ENCODE measurements at places on chromosomes 11 and 22.

- DNase-seq = no peak
Measured at GRCh38 chr11:118313242-118313641, 8.7 kb downstream of the CD3E start.

DNA sequence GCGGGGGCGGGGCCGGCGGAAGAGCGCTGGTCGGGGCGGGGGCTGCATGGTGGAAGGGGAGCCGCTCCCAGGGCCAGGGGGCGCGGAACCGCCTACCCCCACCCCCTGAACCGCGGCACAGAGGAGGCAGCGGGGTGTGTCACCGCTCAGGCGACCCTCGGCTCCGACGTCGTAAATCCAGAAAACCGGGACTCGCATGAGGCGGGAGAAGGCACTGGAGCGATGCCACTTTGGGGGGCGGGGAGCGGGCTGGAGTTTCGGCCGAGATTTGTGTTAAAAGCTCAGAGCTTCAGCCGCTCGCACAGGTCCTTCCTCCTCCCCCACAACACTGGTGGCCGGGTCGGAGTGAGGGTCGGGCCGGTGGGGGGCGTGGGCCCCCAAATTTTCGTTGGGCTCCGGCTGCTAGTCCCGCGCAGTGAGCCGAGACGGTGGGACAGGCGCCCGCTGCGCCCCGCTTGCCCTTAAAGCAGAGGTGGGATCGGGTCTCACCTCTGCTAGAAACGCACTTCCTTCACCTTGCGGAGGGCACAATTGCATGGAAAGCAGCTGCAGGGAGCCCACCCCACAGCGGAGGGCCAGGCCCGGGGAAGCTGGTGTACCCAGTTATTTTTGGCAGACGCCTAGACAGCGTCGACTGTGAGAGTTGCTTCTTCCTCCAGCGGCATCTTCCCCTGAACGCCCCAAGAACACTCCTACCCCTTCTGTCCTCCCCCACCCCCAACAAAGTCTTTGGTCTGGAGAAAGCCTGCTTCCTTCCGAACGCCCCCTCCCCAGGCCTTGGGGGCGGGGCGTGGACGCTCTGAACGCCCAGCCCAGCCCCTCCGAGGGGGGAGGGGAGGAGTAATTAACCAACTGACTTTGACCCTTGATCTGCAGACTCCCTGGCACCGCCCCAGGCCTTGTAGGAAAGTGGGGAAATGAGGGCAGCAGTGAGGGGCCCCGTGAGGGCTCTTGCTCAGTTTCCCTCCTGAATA, 1.1 kb downstream of the OVOL1 start:
- DNase-seq = no peak

- DNase-seq = no peak
Measured at GRCh38 chr11:134356656-134357544, 25.1 kb downstream of the GLB1L2 start.

- DNase-seq = no peak
Measured at GRCh38 chr11:76249195-76249741, 43.0 kb upstream of the WNT11 start.

- peak; percentile 89 for DNase-seq
Measured at GRCh38 chr11:99505316-99505715, 484.6 kb downstream of the CNTN5 start.

DNA sequence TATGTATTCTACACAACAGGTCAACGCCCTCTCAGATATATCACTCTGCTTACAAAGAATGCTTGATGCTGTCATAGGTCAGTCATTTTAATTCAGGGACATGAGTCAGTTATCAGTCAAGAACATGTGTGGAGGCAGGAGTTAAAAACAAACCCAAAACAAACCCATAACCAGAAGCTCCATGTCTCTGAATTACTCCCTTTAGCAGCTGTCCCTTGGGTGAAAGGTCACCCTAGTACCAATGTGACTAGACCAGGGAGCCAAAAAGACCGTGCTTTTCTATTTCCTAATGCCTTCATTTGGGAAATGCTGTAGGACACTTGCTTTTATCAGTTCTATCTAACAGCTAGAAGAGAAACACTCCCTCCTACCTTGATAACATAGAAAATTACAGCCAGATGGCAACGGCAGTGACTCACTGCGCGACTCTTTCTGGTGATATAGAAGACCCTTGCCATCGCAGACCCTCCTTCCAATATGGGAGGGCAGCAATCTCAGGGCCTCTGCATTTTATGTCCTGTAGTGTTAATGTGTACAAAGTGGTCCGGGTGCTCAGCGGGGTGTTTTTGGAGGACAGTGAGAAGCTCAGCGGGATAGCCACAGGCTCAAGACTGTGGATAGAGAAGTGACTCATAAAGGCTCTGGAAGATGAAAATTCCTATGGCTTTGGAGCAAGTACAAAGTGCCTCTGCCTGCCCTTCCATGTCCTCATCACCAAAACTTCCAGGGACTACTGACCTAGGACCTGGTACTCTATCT, 24.8 kb downstream of the APOL5 start:
- peak; percentile 79 for DNase-seq

DNA sequence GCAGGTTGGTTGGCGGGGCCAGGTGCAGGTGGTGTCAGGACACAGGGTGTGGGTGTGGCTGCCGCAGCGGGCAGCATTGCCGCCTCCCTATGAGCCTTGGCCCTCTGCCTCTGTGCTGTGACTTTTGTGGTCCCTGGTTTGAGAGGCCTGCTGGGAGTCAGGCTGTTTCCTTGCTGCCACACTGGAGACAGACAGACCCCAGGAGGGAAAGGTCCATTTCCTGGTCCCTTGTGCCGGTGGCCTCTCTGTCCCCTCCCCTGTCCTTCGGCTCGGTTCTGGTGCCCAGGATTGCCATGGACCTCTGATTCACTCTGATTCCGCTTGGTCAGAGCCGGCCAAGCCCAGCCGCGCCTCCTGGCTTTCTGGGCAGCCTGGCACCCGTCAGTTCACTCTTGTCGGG, 196.9 kb downstream of the TBC1D22A start:
- DNase-seq = no peak

DNA sequence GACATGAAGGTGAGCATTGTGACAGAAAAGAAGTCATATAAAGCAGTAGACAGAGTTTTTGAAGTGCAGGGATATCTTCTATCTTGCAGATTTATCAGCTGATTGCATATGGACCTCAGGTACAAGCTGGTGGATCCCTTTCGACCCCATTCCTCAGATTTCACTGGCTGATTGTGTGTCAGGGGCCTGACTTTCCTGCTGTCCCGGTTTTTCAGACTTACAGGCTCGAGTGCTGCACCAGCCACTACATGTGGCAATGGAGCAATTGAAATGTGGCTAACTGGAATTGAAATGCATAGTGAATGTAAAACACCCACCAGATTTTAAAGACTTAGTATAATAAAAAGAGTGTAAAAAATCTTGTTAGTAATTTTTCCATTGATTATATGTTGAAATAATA, 50.3 kb downstream of the CLMP start:
- DNase-seq = no peak

GRCh38 chr11:127023991-127024390, 23.4 kb upstream of the KIRREL3 start:
- DNase-seq = no peak

DNA sequence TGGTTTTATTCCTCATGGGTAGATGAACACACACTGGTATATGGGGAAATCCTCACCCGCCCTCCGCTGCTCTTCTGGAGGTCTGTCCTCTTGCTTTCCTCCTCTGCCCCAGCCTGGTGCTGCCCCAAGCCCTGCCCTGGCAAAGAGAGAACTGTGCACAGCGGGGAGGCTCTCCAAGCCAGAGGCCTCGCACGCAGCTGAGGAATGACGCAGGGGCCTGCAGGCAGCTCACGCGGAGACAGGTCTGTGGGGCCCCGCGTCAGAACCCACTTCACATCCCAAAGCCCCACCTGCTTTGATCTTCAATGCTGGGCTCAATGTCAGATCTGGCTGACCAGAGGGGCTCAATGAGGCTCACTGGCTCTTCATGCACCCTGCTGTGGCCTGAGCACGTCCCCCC, 10.0 kb downstream of the GATD1 start:
- DNase-seq = no peak

DNA sequence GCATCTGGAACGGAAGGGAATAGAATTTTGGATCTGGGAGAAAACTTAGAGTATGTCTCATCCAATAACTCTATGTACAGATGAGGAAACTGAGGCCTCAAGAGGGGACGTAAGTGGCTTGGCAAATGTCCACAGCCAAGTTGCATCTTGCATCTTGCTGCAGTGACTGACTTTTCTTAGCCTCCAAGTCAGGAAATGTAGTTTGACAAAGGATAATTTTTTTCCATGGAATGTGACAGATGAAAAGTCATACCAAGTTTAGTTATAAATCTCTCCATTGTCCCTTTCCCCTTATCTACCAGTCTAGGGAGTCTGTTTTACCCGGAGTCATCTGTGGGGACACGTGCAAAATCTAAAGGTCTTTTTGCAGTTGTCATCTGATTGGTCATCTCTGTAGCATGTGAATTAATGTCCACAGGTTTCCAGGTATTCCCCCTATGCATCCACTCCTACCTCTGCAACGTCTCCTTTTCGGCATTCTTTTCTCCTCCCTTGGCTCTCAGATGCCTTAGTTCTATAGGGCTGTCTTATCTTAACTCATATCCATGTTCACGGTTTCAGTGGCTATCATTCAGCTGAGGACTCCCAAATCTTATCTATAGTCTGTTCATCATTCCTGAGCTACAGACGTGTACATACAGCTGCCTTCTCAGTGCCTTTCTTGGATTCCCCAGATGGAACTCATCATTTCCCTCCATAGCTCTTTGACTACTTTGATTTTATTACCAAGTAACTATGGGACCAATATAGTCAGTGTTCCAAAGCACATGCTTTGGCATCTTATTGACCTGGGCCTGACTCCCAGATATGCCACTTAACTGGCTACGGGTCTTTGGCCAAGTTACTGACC, 139.5 kb upstream of the TIMP3 start:
- DNase-seq = no peak

- DNase-seq = no peak
Measured at GRCh38 chr11:75773595-75774353, 5.2 kb downstream of the DGAT2 start.

All from M059J (cell line).